PC-3 (cell line): ENCODE measurements at places on chromosomes 2 and 18. TPM values are rescaled to one million over a fixed set of nuclear protein-coding genes. Genes with fewer than 3 reads are reported as not detected.

DNA sequence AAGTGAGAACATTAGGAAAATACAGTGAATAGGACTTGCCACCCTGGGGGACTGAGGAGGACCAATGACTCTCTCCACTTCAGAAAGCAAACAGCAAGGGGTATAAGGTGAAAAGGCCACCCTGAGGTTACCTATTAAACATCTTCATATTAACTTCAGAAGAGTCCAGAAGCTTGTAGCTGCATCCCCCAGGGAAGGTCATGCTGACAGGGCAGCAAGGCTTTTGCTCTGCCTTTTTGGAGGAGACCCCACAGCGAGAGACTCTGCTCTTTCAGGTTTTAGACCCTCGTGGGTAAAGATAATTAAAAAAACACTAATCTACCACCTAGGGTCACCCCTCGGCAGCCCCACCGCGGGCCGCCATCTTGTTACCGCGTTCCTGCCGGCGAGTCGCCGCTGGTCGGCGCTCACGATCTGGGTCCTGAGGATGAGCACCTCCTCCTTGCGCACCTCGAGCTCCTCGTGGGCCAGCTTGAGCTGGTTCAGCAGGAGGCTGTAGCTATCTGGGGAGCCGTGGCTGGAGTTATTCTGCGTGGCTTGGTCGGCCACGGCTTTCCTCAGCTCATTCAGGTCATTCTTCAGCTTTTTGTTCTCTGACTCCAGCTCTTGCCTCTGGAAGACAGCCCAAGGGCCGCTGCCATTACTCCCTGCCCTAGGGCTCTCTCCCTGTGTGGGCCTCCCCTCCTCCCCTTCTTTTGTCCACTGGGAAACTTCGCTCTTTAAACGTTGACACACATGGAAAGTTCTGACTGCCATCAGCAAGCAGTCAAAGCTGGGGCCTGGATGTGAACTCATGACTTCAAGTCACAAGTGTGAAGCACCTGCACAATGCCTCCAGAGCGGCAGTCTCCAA lies 50.7 kb upstream of the ACAA2 start:
- no peak for DNase-seq

DNA sequence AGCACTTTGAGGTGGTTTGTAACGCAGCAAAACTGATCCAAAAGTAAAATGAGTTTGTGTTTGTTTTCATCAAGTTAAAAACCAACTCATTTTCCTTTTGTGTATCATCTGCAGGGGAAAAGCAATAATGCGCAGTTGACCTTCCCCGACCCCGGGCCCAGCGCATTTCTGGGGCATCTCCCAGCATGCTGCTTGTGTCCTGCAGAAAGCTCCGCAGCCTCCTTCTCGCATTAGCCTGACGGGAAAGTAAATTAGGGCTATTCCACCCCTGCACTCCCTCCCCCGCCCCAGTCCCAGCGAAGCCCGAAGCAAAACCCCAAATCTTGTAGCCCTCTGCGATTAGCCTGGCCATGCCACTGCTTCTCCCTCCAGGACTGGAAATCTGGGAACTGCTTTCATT lies 82.0 kb upstream of the PPM1B start:
- no peak for DNase-seq

GRCh38 chr2:216507220-216508160 lies 8.8 kb downstream of the RPL37A start:
- DNase-seq: no peak

DNA sequence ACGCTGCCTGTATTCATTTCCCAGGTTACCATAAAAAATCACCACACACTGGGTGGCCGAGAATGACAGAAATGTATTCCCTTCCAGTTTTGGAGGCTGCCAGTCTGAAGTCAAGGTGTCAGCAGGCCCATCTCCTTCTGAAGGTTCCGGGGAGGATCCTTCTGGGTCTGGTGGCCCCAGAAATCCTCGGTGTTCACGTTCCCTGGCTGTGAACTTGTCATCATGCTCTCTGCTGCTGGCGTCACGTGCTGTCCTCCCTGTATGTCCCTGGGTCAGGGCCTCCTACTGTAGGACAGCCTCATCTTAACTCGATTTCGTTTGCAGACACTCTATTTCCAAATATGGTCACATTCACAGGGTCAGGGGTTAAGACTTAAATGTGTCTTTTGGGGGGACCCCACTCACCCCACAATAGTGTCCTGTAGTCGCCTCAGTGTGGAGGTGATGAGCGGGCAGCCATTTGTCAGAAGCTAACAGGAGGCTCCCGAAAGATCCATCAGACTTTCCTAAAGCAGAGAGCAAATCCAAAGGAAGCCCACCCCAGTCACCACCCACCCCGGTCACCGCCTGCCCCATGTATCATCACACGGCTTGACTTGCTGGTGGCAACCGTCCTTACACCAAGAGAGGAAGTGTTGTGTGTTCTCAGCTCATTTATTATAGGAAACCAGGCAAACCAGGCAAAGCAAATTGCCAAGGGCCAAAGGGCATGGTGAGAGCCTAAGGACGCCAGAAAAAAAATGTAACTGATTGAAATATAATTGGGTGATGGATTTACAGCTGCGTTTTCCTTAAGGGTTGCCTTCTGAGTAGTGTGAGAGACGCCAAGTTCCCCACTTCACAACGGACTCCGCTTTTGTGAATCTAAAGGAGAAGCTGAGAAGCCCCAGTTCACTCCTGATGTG lies 148.8 kb upstream of the ZNF236 start:
- DNase-seq: no peak

DNA sequence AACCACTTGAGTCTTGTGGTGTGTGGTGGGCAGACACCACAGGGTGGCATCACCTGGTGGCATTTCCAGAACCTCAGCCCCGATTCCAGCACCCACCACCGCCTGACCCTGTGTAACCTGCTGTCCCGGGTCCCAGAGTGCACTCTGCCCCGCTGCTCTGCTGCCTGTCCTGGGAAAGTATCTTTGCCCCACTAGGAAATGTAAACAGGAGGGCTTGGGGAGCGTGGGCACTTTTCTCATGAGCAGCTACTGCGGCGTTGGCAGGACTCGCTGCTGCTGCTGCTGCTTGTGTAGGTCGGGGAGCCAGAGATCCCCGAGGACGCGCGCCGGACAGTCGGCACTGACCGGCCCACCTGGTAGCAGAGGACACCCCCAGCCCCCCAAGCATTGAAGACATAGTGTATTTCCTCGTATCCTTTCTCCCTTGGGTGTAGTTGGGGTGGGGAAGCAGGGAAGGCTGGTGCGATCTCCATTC lies 13.4 kb downstream of the DTYMK start:
- DNase-seq: no peak

DNA sequence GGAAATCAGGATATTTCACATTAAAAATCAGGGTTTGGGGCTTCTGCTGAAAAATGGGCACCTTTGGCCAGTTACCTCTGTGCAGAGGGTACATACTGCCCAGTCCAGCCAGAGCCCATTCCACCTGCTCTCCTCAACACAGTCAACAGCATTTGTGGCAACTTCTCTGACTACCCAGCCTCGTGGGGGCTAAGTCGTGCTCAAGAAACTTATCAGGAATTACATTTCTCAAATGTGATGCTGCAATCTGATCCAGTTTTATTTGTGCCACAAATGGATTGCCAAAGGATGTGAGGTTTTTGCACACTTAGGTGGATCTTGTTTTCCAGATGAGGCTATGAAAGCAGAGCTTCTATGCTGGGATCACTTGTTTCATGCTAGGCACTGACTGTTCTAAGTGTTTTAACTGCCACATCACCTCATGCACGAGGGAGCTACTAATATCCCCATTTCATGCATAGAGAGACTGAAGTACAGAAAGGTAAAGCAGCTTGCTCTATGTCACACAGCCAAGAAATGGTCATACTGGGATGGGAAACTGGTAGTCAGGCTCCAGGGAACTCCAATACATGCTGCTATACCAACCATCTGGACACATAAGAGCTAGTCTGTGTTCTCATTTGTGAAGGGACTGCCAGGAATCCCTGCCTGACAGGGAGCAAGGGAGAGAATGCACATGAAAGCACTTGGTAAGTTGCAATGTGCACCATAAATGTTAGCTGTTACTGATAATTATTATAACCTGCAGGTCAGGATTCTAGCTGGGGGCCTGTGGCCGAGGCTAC lies 89.0 kb upstream of the HK2 start:
- no peak for DNase-seq

- DNase-seq: peak; percentile 12
Observed at GRCh38 chr2:241315879-241316631, at the start of gene SEPTIN2. TSS of gene SEPTIN2 (plus strand) at chr2:241315925. CDS start at chr2:241324233, 8,308 bp downstream.

- DNase-seq: no peak
Observed at GRCh38 chr2:46193356-46193755, 103.9 kb upstream of the EPAS1 start.

- no peak for DNase-seq
Observed at GRCh38 chr2:157259386-157259785, 1.9 kb downstream of the GALNT5 start.

DNA sequence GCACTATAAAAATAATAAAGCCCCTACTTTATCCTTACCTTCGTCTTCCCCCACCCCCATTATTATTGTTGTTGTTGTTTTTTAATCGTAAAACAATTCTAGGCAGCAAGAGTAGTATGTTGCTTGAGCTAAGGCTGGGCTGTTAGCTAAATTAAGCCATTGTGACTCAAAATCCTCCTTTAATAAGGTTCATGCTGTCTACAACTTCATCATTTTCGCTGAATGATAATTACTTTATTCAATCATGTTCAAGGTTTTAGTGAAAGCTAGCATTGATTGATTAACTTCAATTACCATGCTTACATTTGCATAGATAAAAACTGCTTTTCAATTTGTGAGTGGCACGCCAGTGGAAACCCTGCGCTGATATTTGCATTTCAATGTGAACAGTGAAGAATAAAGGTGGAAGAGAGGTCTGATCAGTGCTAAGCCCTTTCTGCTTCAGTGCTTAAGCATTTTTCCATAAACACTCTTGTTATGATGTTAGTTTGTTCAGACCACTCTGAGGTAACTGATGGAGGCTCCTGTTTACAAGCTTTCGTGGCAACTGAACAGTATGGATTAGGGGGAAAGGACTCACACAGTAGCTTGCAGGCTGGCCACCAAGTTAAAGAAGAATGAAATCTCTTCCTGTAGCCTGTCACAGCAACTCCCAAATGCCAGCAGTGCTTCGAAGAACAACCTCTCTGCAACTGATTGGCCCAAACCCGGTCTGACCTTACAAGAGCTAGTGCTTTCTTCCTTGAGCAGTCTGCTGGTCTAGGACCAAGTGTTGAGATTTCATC lies 156.8 kb downstream of the GPD2 start:
- DNase-seq: no peak

DNA sequence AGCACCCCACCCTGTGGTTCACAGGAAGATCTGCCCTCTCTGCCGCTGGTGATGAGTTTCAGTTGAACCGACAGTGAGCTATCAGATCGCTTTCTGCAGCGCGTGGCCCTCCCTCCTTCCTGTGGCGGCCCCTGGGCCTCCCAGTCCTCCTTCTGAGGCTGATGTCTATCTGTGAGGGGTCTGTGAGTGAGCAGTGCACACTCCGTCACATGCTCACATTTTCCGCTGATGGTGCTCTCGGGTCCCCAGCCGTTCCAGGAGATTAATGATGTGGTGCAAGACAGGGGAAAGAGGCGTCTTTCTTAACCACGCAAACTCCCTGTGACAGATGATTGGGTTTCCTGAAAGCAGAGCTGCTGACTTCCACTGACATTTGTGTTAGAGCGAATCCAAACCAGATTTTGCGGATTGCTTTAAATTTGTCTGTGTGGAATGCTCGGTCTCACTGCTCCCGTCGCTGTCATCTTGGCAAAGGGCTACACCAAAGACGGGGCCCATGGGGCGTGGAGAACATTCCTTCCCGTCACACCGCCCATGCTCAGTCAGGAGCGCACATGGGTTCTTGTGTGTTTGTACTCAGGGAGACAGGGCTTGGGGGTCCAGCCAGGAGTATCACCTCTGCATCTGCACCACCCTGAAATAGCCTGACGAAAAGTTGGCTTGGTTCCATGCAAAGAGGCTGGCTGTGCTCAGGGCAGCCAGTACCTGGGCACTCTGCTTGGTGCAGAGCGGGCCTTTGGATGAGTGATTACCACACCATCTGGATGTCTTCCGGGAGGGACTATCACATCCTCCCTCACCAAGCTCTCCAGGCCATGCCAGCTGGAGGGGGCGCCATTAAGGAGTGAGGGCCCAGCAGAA lies 154.7 kb upstream of the HS6ST1 start:
- DNase-seq: no peak

DNA sequence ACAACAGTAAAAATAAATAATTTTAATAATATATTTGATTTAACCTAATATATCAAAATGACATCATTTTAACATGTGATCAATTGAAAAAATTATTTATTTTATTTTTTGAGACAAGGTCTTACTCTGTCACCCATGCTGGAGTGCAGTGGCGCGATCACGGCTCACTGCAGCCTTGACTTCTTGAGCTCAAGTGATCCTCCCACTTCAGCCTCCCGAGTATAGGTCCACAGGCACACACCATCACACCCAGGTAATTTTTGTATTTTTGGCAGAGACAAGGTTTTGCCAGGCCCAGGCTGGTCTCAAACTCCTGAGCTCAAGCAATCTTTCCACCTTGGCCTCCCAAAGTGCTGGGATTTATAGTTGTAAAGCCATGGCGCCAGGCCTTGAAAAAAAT lies 126.7 kb upstream of the COPS8 start:
- DNase-seq: no peak

DNA sequence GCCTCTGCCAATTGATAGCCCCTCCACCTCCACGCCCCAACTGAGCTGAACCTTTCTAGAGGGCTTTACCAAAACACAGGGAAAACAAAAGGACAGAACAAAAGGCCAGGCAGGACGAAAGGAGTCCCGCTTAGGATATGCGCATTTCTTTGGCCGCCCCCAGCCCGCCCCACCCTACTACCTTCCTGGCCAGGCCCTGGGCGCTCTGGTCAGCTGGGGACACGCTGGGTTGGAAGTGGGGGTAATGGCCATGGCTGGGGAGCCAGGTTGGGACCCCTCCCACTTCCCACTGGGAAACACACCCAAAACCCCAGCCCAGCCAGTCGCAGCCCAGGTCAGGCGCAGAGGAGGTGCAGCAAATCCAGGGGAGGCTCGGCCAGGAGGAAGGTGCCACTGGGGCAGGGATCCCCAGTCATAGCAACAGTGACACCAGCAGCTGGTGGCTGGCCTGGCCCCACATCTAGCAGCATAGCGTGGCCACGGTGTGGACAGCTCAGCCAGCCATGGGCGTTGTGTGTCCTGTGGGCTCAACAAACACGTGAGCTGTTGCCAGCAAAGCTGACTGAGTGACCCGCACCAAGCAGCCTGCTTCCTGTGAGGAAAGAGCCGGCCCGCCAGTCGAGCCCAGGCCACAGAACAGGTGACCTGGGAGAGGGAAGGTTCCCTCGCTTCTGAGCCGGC lies 24.6 kb upstream of the B3GNT7 start:
- no peak for DNase-seq

- no peak for DNase-seq
Observed at GRCh38 chr2:152686321-152686720, 30.9 kb downstream of the PRPF40A start.

Gene RPRD1A
- 42.2 and 46.0 TPM in 2 replicates for total RNA-seq

Gene MATN3
- total RNA-seq: 1.1 and 1.6 TPM in 2 replicates

Gene THAP4
- total RNA-seq: 75.1 and 102 TPM in 2 replicates

Gene TMEM237
- 32.8 and 39.0 TPM in 2 replicates for total RNA-seq

Gene HSPD1
- 396 and 410 TPM in 2 replicates for total RNA-seq
